Activated CD8-positive, alpha-beta memory T cell treated with anti-CD3 and anti-CD28 coated beads for 48 hours (primary cell): ENCODE measurements at places on chromosomes 1 and 21.

DNA sequence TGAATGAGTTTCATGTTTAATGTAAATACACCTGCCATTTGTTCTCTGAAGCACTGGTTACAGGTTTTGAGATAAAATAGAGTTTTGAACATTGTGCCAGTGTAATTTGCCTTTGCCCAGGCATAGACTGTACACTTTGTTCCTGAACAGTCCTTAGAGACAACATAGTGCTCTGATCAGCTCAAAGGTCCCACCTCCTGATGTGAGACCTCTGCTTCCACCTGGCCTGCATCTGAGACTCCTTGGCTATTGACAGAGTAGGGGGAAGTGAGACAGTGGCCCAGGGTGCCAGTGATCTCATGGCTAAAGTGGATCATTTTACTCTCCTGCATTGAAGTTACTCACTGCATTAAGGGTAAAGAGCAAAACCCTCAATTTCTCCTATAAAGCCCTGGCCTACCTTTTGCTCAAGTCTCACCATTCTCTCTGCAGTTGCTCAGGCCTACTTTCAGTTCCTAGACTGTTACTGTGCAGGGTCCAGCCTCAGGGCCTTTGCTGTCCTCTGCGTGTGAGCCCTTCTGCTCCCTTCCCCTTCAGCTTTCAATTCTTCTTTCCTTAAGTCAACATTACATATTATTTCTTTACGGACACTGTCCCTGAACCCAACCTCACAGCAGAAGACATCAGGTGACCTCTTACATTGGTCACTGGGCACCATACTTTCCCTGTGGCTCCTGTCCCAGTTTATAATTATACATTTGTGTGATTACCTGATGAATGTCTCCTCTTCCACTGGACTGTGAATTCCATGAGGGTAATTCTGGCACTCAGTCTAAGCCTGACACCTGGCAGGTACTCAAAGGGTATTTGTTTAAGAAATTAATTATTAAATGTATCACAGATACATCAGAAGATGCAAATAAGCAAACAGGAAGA lies 142.9 kb downstream of the ROR1 start:
- DNase-seq: no peak

DNA sequence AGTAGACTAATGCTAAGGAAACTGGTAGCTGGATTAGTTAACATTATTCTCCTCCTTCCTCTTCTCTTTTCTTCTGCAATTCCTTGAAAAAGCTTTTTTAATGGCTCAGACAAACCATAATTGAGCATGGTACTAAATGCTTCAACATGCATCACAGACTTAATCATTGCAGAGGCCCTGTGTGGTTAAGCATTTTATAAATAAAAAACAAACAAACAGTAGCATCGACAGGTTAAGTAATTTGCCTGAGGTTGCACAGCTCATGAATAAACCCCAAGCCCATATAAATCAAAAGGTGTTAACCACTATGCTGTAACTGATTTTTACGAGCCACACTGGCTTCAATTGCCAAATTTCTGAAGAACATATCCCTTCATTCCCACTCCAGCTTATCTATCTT lies 462.1 kb downstream of the LMO4 start:
- no peak for DNase-seq

DNA sequence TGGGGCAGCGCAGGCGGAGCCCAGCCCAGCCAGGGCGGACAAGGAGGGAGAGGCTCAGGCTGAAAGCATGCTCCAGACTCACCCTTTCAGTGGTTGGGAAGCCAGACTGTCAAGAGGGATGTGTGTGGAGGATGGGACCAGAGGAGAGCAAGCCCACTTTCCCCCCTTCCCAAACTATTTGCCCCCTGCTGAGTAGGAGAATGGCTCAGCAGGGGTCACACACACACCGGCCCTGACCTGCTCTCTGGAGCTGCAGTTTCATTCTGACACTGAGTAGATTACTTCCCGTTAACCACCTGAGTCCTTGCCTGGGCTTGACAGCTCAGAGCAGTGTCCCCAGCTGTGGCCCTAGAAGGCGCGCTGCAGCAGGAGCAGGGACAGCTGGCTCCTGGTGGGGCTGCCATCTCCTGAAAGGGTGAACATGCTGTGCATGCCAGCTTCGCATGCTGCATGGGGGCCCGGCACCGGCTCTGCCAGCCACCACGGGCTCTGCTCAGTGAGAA lies 51.6 kb upstream of the CNTN2 start:
- DNase-seq: no peak

DNA sequence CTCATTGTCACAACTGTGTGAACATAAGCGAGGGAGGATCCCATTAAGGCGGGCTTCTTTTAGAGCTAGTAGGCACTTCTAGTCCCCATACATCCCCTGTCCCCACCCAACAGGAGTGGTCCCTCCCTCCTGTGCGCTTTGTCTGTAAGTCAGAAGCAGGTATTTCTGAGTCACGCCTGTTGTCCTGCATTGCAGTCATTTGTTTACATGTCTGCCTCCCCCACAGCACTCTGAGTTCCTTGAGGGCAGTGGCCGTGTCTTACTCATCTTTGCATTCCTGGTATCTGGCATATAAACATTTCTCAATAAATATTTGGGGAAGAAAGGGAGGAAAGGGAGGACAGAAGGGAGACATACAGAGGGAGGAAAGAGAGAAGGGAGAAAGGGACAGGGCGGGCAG lies 40.3 kb downstream of the PLEKHA6 start:
- DNase-seq: no peak

DNA sequence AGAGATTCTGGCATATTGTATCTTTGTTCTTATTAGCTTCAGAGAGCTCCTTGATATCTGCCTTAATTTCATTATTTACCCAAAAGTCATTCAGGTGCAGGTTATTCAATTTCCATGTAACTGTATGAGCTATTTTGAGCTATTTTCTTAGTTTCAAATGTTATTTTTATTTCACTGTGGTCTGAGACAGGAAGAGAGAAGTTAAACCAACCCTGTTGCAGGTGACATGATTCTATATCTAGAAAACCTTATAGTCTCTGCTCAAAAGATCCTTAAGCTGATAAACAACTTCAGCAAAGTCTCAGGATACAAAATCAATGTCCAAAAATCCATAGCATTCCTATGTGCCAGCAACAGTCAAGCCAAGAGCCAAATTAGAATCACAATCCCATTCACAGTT lies 1644.0 kb upstream of the B3GALT2 start:
- DNase-seq: no peak

DNA sequence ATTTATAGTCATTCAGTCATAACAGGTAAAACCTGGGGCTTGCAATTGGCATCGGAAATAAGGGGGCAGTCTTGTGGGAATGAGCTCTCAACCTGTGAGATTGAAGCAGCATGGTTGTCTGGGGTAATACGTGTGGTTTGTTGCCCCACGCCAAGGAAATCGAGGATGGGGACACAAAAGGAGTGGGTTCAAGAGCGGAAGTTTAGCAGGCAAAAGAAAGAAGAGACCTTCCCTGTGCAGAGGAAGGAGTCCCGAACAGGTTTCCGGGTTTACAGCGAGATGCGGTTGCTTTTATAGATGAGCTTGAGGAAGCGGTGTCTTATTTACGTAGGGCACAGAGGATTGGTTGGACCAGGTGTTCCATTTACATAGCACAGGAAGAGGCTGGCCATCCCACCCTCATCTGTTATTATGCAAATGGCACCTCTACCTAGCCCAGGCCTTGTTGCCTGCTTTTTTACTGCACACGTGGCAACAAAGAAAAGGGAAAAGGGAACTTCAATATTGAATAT lies 37.3 kb downstream of the IFNAR1 start:
- no peak for DNase-seq

DNA sequence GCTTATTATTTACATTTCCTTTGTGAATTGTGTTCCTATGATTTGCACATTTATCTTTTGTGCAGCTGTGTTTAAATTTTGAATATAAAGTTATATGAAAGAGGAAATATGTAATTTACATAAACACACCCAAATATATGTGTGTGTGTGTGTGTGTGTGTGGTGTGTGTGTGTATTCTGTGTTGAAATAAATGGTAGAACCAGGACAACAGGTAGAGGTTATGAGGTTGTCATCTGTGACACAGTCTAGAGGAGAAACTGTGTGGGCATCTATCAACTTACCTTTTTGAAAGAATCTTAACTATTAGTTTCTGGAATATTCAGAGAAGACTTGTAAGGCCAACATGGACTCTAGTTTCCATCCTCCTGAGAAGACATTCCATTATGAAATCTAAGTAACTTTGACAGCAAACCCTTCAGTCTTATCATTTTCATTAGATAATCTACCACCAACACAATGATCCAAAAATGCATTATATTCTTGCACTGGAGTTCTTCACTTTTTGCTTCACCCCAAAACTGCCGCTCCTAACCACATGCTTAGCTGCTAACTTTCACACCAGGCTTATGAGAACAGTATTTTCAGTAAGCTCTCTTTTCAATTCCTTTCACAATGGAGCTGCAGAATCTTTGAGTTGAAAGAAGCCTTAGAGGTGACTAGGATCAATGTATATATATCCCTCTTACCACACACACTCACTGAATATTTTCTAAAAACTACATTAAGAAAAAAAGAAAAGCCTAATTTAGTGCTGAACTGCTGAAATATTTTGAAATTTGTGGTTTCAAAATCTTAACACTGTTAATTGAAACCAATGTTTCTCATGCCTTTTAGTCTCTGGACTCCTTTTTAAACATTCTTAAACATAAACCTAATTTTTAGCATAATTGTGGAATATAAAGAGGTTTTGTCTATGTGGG lies 21.8 kb downstream of the PTPRC start:
- DNase-seq: no peak

DNA sequence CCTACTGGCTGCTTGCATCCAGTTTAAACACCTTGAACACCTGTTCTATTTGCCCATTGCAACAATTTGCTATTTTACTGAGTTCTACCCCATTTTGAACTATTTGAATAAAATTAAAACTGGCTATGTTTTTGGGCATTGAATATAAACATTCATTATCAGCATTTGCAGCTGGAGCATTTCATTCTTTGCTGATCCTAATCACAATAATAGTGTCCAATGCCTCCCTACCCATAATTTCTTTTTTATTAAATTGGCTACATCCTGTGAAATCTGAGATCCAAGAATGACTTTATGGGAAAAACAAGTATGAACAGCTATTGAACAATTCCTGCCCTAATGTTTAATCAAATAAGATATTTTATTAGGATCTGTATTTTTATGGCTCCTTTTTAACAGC lies 447.9 kb downstream of the PLA2G4A start:
- no peak for DNase-seq

- no peak for DNase-seq
Observed at GRCh38 chr1:92567211-92567868, 80.6 kb upstream of the GFI1 start.

- no peak for DNase-seq
Observed at GRCh38 chr21:38234395-38235142, 22.2 kb upstream of the KCNJ15 start.

GRCh38 chr1:183516725-183517124 lies 44.4 kb downstream of the SMG7 start:
- DNase-seq: no peak

DNA sequence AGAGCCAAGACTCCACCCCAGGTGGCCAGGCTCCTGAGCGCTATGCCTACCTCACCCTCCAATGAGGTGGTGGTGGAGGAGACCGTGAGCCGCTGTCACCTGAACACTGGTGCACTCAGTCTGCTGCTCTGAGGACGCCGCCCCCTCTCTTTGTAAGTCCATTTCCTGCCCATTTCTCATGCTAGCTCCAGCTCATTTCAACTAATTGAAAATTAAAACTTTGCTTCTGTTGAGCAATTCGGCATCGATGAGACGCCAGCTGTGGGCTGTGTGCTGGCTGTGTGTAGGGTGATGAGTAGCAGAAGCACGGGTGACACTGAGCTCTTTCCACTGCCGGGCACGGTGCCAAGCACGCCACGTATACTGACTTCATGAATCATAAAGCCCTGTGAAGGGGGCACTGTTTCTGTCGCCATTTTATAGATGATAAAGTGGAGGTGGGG lies 11.2 kb downstream of the TNFRSF1B start:
- peak; percentile 90 for DNase-seq

DNA sequence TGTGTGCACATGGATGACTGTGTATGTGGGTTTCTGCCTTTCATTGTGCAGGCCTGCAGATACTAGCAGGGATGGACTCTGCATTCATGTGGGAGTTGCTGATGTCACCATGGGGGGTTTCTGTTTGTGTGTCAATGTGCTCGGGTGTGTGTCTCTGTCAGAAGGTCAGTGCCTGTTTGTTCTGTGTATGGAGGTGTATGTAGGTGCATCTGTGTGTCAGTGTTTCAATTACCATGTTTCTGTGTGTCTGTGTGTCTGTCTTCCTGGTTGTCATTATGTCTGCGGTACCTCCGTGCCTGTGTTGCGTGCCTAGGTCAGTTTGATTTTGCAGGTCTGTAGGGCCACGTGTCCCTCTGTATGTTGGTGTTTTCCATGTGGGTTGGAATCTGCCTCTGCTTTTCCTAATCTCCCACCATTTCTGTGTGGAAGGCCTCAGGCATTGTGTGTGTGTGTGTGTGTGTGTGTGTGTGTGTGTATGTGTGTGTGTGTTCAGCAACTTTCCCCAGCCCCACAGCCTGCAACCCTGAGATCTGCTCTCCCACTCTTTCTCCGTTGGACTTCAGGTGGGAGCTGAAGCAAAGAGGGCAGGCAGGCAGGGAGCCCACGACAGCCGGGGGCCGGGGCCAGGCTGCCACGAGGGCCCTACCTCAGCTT lies 36.7 kb upstream of the WASF2 start:
- DNase-seq: no peak

- no peak for DNase-seq
Observed at GRCh38 chr1:51170342-51170741, 65.7 kb upstream of the RNF11 start.

GRCh38 chr1:111475701-111476100 lies 1.9 kb downstream of the C1orf162 start:
- DNase-seq: no peak

GRCh38 chr1:3181956-3182355 lies 113.0 kb downstream of the PRDM16 start:
- DNase-seq: no peak

DNA sequence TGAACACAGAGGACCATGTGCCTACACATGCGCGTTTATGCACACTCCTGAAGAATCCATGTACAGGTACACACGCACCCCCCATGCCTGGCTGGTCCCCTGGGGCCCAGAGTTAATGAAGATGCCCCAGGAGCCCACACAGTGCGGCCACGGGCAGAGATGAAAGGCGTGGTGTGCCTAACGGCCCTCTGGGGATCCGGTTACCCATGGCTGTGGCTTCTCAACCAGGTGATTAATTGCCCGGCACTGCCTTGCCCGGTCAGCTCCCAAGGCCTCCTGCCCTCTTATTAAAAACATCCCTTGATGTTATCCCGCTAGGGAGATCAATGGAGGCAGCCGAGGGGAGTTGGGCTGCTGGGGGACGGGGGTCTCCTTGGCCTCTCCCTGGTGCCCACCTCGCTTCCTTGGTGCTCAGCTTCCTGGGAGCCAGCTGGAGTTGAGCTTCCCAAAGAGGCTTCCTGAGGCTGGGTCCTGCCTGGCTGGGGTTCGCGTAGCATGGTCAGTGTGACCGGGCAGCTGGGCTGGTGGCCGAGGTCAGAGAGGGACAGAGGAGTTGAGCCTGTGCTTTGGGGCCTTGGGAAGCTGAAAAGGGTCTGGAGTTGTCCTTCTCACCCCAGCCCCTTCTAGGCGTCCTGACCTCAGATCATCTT lies 75.0 kb upstream of the WNT4 start:
- no peak for DNase-seq

GRCh38 chr1:3186526-3186921 lies 117.5 kb downstream of the PRDM16 start:
- no peak for DNase-seq
